ENCODE measurements at places on chromosomes 1 and 21.

GRCh38 chr21:18986197-18986596 lies 582.6 kb upstream of the TMPRSS15 start:
- DNase-seq = no peak

- DNase-seq = no peak
These were observed 10.2 kb downstream of the CXADR start for GRCh38 chr21:17523007-17523451.

- DNase-seq = no peak
These were observed 876 bp downstream of the RAB29 start for GRCh38 chr1:205774198-205775014.

- DNase-seq = no peak
These were observed 21.0 kb upstream of the PARP1 start for GRCh38 chr1:226428791-226429461.

DNA sequence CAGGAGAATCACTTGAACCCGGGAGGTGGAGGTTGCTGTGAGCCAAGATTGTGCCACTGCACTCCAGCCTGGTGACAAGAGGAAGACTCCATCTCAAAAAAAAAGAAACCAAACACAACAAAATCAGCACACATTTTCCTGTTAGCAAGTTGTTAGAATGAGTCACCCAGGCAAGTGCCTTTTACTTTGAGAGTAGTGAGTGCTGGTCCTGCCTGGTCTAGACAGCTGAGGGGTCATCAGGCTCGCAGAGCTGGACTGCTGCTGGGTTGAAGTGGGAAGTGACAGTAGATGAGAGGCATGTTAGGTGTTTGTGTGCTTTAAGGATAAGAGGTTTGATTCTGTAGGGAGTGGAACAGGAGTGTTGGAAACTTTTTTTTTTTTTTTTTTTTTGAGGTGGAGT lies 31.9 kb downstream of the GNPAT start:
- no peak for DNase-seq

- DNase-seq = no peak
These were observed 95.9 kb downstream of the PTPRU start for GRCh38 chr1:29332204-29332603.

GRCh38 chr1:202551683-202552082 lies 158.6 kb downstream of the SYT2 start:
- no peak for DNase-seq

DNA sequence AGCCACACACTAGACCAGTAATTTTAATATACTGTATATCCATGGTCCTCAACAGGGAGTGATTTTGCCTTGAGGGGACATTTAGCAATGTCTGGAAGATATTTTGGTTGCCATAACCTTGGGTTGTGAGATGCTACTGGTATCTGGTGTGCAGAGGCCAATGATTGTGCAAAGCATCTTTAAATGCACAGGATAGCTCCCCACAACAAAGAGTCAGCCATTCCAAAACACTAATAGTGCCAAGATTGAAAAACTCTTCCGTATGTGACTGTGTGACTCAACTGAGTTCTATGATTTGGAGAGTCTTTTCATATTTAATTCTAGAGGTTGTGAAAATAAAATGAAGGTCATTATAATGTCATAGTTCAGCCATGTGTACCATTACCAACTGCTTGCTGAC lies 141.4 kb upstream of the CACYBP start:
- DNase-seq = no peak

DNA sequence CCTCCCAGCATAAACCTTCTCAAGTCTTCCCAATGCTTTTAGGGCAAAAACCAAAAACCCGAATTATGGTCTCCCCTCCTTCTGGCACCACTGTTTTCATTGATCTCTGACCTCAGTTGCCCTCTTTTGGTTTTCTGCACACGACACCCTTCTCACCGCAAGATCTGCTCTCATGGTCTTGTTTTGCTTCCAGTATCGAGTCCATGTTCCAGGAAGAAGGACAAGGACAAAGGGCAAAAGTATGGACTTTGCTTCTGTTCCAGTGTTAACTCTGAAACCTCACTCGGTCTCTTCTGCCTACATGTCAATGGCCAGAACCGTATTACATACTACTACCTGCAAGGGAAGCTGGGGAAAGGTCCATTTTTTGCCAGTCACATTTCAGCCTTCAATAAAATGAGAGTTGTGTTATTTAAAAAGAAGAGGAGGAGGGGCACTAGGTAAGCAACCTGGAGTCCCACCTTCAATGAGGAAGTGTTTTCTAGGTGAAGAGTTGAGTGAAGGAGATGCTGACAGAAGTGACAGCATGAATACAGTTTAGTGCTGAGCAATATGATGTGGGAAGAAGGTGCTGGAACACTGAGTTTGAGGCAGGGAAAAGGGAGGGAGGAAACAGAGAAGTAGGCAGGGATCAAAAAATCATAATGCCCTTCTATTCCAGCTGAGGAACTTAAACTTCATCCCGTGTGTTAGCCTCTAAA lies 183.4 kb downstream of the FGGY start:
- DNase-seq = no peak

- no peak for DNase-seq
These were observed 30.6 kb downstream of the KIF14 start for GRCh38 chr1:200590001-200590400.
